ENCODE measurements at places on chromosomes 16 and 17.
A peak's percentile ranks its signal among the peaks of the same experiment; 100 is the strongest.

DNA sequence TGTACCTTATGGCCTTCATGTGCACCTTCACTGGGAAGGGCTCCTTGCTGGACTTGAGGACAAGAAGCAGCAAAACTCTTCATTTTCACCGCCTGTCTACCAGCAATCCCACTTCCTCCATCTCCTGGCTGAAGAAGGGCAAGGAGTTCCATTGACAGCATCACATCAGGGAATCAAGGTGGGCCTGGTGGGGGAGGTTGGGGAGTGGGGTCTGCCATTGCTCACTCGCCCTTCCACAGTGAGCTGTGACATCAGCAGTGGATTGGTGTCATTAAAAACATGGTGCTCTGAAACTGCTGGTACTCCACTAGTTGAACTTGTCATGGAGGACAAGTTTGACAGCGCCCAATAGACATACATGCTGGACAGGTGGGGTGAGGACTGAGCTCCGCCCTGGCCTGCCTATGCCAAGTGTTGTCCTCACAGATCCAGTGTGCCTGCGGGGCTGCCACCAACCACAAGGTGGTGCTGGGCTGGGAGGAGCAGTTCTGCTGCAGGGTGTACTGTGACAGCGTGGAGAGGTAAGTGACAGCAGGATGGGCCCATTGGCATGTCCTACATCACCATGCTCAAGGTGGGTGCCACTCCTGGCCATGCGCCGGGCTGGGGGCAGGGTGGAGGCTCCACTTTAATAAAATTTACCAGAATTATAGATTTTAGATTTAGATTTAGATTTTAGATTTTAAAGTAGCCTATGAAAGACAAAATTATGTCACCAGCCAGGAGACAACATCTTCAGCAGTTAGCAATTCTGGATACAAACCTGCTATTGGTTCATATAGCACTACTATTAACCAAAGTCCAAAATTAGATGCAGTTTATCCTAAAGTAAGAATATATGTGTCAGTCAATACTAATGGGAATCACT, 1729.1 kb downstream of the TP53TG3F start:
- no peak for DNase-seq

DNA sequence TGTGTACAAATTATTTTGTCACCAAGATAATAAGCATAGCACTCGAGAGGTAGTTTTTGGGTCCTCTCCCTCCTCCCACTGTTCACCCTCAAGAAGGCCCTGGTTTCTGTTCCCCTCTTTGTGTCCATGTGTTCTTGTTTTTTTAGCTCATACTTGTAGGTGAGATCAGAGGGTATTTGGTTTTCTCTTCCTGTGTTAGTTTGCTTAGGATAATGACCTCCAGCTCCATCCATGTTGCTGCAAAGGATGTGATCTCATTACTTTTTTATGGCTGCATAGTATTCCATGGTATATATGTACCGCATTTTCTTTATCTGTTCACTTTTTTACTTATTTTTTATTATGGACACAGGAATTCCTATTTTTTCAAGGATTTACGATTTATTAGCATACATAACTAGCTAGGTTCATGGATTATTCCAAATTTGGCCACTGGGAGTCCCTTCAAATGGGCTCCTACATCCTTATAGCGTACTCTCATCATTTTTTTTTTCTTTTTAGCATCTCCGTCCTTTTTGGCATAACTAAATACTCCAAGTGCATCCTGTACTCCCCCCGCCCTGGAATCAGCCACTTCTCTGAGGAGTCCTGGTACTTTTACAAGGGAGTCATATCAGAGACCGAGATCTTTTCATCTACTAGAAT, 7.3 kb downstream of the TADA2A start:
- DNase-seq: no peak

DNA sequence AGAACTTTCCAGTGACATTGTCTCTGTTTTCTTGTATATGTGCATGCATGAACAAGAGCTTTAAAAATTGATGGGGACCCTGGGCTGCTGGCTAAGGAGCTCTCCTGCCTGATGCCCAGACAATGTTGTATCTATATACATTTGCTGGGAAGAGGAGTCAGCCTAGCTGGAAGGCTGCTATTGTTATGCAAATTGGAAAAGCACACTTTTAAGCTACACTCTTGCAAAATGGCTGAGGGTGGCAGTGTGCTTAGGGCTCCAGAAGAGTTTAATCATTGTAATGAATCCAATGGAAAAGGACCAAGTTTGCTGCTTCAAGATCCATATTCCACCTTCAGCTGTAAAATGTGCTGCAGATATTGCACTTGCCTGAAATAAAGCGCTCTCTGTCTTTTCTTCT, 171.8 kb downstream of the PRKCA start:
- DNase-seq: no peak

- no peak for DNase-seq
Observed at GRCh38 chr17:2894782-2895181, 98.5 kb downstream of the RAP1GAP2 start.

- DNase-seq: no peak
Observed at GRCh38 chr17:16407911-16408588, 7.3 kb upstream of the TRPV2 start.

DNA sequence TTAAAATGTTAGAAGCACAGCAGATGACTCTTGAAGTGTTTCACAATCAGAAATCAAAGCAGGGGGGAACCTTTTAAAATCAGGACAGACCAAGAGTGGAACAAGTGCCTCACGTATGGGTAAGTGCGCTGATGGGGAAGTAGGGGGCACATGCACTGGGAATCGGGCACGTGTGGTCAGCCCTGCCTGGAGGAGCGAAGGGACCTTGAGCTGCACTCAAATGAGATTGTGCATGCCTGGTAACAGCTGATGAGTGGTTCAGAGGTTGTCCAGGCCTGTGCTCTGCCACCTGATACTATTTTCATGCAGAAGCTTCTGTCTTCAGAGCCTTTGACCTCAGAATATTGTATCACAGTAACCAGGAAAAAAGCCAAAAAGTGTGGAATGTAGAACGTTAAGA, 13.7 kb upstream of the XYLT2 start:
- DNase-seq: no peak

DNA sequence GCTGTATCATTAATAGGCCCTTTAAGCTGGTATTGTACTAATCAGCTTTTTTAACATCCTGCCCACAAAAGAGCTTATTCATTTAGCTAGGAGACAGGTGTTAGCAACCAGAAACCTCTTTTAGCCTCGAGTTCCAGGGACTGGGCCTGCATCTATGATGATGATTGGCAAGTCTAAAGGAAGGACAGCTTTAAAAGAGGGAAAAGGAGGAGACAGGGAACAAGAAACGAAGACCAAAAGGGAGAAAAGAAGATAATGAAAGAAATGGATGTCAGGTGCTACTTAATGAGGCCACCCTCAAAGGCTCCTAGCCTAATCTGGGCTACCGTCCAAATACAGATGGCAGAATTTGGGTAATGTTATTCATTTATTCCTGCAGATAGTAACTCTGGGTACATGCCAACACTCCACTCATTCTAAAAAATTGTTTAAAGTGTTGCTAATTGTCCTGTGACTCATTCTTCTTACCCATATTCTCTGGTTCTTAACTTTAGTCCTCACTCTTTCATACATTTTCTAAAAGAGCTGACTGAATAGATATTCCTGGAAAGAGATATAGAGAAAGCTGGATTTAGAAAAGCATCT, 18.7 kb upstream of the RFFL start:
- DNase-seq: no peak

DNA sequence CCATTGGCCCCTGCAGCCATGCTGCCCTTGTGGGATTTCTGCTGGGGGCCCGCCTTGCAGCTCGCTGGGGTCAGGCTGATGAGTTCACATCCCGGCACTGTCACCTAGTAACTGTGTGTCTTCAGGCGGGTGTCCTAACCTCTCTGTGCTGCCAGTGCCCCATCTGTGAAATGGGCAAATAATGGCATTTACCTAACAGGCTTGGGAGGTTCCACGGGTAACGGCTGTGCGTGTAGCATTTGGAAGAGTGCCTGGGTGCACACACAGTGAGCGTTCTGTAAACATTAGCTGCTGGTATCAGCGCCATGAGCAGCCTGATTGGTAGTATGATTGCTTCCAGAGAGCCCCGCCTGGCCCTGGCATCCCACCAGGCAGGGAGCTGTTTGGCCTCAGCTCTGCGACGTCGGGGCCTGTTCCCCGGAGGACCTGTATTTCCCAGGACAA, 167.3 kb upstream of the GSE1 start:
- DNase-seq: no peak

DNA sequence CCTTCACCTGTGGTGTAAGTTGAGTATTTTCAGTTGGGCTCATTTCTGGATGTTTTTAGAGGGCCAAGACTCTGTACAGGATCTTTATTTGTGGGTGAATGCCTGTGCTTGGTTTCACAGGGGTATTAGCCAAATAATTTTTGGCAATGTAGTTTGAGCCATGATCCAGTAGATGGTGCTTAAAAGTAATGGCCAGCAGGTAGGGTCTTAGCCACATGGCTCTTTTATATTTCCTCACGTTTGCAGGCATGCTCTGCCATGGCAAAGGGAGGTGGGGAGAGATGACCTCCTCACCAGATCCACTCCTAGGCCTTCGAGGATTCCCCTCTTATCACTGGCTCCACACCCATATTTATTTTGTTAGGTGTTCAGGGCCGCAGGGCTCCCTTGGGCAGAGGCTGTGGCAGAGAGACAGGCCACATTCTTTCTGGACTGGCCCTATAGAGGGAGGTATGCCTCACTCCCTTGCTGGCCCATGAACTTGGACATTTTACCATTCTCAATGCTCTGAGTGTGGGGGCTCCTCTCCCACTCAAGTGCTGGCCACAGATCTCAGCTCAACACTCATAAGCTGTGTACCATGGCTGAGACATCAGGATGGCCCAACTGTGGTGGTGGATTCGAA, 417.1 kb downstream of the XYLT1 start:
- DNase-seq: no peak

DNA sequence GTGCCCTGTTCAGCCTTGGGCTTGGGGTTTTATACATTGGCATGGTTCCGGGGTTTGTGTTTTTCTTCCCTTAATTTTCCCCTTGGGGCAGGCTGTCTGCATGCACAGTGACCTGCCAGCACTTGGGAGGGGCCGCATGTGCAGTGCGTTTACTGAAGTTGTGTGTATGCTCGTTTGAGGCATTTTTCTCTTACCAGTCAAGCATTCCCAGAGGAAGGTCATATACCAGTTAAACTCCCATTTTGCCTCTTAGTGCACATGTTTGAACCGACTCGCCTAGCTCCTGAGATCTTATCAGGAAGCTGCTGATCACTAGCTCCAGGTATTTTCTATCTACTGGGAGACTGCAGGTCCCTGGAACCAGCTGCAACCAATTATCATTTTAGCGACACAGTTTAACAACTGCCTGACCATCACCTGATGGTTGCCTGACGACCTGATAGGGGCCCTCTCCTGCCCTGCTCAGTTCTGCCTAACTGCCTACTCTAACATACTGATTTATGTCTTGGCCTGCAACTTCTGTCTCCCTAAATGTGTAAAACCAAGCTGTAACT, 51.4 kb downstream of the MFSD11 start:
- DNase-seq: no peak

DNA sequence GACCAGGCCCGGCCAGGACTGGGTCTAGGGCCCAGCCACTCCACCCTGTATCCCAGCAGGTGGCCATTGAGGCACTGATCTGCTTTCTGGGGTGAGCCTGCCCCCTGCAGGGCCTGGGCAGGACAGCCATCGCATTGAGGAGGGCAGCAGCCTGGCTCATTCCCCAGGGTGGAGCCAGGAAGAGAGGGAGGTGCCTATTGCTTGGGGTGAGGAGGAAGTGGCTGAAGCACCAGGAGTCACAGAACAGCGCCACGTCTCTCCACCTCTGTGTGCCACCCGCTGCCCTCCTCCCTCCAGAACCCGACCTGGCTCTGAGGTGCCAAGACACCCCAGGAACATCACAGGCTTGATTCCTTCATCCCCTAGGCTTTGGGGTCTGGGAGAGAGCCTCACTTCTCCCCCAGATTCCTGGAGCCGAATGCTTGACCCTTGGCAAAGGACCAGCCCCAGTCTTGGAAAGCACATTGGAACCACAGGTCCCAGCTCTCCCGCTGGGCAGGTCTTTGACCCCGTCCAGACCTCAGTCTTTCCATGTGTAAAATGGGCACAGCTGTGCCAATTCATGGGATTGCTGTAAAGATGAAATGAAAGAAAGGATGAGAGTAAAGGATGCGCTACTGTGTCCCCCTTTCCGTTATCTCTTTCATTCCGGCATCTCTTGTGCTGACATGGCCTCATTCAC, 7.2 kb upstream of the KRT36 start:
- peak; percentile 29 for DNase-seq

DNA sequence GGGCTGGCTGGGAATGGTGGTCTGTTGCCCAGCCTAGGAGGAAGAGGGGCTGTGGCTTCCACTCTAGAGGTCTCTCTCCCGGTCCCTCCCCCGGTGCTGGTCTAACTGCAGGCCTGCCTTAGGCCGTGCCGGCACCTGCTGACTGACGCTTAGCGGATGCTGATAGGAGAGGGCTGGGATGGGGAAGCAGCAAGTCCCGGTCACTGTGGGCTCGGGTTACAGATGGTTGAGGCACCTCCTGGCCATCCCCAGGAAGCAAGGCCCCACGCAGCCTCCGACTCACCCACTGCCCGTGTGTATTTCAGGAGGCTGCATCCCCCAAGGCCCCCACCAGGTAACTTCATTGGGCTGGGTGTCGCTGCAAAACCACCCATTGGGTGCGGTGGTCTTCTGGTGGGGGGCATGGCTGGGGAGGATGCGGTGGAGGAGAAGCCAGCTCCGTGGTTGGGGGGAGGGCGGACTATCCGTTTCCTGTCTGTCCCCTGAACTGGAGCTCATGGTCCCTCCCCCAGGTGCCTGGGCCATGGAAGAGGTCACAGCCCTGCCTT, 278.9 kb downstream of the SEC14L1 start:
- no peak for DNase-seq

GRCh38 chr17:1999557-2000251, 25.4 kb downstream of the RTN4RL1 start:
- no peak for DNase-seq

GRCh38 chr16:4679156-4679849, 14.1 kb upstream of the NUDT16L1 start:
- no peak for DNase-seq

- no peak for DNase-seq
Observed at GRCh38 chr17:37164057-37164456, 211.7 kb upstream of the C17orf78 start.

DNA sequence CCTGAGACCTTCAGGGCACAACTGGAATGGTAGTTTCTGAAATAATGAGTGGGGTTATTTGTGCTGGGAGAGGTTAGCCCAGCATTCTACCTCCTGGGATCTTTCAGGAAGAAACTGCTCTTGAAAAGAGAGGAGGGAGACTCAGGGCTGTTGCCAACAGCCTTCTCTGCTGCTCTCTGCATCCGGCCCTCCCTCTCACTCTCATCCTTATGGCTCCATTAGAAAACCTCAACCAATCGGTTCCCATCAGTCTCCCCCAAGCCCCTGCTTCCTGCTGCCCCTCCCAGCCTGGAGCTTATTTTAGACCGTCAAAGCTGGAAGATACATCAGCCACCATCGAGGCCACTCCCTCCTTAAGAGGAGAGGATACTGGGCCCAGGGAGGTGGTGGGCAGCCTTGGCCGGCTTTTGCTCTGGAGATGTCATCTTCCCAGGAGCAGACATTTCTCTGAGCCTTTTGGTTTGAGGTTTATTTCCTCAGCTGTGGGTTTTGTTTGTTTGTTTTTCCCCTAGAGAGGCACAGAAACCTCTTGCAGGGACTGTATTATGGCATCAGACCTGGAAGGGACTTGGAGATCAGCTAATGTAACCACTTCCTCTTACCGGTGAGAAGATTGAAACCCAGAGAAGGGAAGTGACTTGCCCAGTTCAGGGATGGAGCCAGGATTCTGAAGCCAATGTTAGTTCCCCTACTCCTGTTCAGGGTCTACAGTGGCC, 2.7 kb downstream of the MPRIP start:
- DNase-seq: no peak

All from stimulated activated CD4-positive, alpha-beta T cell treated with anti-CD3 and anti-CD28 coated beads, TNF-alpha, amount 100 ng/mL, for 1 hour (primary cell).